ENCODE measurements at places on chromosomes 7 and 10. TPM values are rescaled to one million over a fixed set of nuclear protein-coding genes. Genes with fewer than 3 reads are reported as not detected.

Gene NPC1L1
- not detected for total RNA-seq

Gene PDGFA
- 52.6 TPM for total RNA-seq

Gene MCU
- total RNA-seq = 37.1 TPM

Gene MYL10
- not detected for total RNA-seq

Gene NEUROD6
- total RNA-seq = 4.2 TPM

Gene ACBD7
- total RNA-seq = 54.2 TPM

Gene COMTD1
- 16.1 TPM for total RNA-seq

Gene CALD1
- total RNA-seq = 43.6 TPM

Gene HTR5A
- 2.5 TPM for total RNA-seq

Gene HOXA2
- not detected for total RNA-seq

Gene NACAD
- total RNA-seq = 7.6 TPM

Gene FKBP6
- total RNA-seq = not detected

Gene CFAP43
- 27.7 TPM for total RNA-seq

Gene ASB15
- total RNA-seq = not detected

Gene MCM7
- total RNA-seq = 38.5 TPM
